ENCODE measurements at places on chromosomes 2 and 18.

GRCh38 chr2:198287706-198288105 is 483.3 kb downstream of the PLCL1 start:
- DNase-seq, result peak; percentile 15

GRCh38 chr18:80088036-80088435 is 21.0 kb upstream of the ADNP2 start:
- DNase-seq, result no peak

DNA sequence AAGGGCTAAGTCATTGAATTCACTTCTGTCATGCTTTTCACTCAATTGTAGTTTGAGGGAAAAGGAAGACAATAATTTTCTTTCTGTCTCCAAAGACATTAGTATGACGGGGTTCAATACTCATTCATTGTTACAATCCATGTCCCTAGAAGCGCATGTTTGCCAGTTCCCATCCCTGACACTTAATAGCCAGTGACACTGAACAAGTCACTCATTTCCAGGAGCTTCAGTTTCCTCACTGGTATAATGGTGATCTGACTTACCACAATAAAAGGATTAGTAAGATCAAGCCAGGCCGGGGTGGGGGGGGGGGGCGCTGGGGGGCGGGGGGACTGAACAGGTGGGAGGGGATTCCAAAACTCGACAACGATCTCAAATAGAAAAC is 144.8 kb upstream of the MAP3K20 start:
- peak; percentile 65 for DNase-seq

DNA sequence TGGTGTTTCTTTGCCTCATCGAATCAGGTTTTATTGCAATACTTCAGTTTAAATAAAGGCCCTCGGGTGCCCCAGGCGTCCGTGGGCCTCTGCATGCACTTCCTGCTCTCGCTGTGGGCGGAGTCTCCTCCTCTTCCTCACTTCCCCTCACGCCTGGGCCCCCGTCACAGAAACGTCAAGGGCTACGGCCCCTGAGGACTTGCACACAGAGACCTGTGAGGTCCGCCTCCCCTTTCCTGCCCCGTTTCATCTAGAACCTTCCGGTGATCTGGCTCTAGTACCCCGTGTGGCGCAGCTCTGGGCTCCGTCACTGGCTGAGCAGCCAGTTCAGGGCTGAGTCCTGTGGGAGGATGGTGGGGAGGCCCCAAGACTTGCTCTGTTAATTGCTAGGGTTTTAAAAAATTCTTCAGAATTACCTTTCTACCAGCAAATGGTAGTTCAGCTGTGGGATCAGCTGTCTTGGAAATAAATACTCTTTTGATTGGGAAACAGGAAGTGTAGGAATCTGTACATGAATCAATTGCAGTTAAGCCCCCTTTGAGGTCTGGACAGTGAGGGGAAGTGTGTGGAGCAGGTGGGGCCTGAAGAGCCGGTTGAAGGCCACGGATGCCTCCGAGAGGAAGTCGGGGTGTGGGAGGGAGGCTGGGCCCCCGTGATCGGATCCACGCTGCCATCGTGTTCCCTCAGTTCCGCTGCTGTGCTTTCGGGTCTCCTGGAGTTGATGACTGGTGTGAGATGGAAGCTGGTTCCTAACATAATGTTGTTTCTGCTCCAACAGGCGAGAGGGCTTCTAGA is 10.2 kb downstream of the NFATC1 start:
- no peak for DNase-seq

- no peak for DNase-seq
Measured at GRCh38 chr2:128665113-128665512, 346.4 kb upstream of the HS6ST1 start.

GRCh38 chr2:43041661-43042360 is 184.6 kb downstream of the ZFP36L2 start:
- DNase-seq, result no peak

DNA sequence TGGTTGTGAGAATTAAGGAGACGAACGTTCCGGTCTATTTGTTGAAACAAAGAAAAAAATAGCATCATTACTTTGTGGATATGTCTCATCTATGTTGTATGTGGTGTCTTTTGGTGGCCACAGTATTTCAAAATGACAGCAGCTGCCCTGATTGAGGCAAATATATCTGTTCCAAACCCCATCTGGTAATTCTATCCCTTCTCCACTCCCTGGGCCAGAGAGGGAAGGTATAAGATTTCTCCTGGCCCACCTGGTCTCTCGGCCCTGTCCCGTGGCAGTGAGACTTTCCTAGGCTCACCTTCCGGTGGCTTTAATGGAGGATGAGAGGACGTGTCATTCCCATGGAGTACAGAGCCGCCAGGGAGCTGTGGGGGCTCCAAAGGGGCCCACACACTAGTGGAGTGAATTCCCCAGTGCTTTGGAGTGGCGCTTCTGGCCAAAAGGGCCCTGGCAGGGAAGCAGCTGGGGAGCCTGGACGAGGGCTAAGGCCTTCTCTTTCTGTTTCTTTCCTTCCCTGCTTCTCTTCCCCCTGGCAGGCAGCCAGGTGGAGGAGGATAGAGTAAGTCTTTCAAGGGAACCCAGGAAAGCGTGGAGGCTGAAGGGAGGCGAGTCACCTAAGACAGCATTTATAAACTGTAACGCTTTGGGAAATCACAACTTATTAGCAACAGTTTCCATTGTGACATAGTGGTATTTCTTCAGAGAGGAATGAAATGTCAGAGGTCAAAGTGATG is 5.6 kb downstream of the FOSL2 start:
- no peak for DNase-seq

GRCh38 chr2:199230091-199230490 is 227.6 kb downstream of the SATB2 start:
- DNase-seq, result no peak

DNA sequence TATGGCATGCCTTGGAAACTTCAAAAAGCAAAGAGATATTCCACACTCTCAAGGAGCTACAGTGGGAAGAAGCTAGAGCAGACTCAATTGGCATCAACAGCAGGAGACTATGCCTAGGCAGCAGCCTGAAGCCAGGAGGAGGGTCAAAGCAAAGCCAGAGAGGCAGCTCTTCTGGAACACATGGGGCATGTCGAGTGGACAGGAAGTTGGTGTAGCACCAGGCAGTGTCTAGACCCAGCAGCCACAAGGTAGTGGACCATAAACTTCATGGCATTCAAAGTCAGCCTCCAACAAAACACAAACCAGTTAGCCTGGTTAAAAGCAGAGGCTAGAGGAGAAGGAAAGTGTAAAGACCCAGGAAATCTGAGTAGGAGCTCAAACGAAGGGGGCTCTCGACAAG is 311.2 kb upstream of the PKDCC start:
- peak; percentile 41 for DNase-seq

- DNase-seq, result no peak
Measured at GRCh38 chr2:237538001-237538720, 28.2 kb upstream of the PRLH start.

DNA sequence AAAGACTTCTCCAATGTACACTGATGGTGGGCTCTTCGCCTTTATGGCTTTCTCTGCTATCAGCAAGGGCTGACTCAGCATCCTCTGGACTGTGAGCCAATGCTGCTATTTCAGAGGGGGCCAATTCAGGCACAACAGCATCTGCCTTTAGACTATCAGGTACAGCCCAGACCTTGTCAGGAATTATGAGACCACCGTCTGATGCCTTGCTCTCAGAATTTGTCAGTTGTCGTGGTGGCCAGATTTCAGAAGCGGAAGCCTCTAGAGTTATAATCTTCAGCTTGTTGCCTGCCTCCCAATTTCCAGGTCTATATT is 92.7 kb downstream of the ALPK2 start:
- no peak for DNase-seq

- no peak for DNase-seq
Measured at GRCh38 chr2:101331202-101331601, 22.7 kb upstream of the RNF149 start.

DNA sequence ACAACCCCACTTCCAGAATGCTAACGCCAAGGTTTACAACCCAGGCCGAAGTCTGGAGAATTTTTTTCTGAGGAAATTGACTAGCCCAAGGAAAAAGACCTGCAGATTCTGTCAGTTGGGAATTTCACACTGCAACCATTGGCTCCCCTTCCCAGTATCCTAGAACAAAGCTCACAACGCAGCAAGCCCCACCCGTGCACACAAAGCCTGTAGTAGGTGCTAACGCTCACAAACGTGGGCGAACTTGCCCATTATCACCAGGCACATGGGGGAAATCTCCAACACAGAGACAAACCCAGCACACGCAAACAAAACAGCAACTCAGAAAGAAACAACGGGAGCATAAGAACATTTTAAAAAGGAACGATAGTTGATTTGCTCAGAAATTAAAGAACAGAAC is 265.1 kb downstream of the EIPR1 start:
- no peak for DNase-seq

Measured in NCI-H510A treated with DMSO at 0.1 percent for 48 hours (cell line).